ENCODE measurements at places on chromosomes 2 and 18.

- no peak for DNase-seq
Observed at GRCh38 chr2:215612786-215613185, 176.9 kb upstream of the FN1 start.

DNA sequence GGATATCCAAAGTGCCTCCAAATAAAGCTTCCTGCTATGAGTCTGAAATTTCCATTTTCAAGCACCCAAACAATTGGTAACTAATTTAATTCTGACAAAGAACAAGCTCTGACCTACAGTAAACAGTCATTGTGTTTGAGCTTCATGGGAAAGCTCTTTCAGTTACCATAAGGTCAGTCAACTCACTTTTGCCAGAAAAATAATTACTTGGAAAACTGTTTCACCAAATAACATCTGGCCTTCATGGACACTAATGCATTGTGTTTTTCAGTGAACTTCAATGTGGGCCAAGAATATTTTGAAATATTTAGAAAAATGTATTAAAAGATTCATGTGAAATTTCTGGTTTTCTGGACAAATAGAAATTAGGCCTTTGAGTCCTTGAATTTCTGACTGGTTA lies 369.9 kb downstream of the GALR1 start:
- no peak for DNase-seq

GRCh38 chr18:40413160-40413559 lies 1541.9 kb upstream of the PIK3C3 start:
- no peak for DNase-seq

DNA sequence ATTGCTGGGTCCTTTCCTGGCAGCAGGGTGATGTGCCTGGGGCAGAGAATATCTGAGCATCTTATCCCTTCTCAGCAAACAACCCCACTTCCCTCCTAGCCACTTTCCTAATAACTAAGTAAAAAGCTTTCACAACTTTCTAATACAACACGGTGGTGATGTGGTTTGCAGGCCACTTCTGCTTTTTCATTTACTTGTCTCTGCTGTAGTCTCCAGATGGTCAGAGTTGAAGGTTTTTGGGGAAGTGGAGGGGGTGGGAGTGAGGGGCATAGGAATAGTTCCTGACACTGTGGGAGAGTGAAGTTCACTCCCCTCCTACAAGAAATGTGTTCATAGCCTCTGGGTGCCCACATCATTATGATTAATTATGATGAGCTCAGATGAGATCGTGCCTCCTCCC lies 11.6 kb downstream of the OXER1 start:
- DNase-seq: peak; percentile 62

DNA sequence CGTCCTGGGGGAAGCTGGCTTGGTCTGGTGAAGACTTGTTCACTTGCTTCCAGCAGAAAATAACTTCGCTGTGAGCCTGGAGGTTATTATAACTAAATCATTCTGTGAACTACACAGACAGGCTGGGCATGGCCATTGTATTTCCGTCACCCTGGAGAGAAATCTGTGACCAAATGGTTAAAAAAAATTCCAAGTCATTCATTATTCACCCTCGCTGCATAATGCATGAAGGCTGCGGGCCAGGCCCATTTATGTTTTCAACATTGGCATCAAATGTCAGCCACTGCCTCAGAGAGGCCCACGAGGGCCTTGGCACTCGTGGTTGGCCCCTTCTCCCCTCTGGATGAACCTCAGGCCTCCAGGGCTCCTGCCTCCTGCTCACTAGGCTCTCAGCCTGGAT lies 57.7 kb downstream of the RRM2 start:
- no peak for DNase-seq

GRCh38 chr18:62979176-62979575 lies 263.8 kb downstream of the PHLPP1 start:
- no peak for DNase-seq

DNA sequence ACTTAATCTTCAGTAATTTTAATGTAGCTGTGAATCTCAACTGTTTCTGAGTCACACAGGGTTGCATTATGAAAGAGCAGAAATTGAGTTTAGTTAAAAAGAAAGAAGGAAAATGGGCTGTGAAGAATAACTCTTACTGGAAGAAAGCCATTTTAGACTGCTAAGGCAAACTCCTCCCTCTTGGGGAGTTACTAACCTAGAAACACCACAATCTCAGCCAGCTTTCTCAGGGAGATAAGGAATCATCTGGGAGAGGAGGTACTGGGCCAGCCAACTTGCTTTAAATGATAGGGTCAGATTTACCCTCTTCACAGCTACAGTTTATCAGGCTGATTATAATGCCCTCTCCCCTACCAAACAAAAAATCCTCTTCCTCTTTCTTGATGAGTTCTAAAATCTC lies 119.5 kb downstream of the CCDC148 start:
- DNase-seq: no peak

DNA sequence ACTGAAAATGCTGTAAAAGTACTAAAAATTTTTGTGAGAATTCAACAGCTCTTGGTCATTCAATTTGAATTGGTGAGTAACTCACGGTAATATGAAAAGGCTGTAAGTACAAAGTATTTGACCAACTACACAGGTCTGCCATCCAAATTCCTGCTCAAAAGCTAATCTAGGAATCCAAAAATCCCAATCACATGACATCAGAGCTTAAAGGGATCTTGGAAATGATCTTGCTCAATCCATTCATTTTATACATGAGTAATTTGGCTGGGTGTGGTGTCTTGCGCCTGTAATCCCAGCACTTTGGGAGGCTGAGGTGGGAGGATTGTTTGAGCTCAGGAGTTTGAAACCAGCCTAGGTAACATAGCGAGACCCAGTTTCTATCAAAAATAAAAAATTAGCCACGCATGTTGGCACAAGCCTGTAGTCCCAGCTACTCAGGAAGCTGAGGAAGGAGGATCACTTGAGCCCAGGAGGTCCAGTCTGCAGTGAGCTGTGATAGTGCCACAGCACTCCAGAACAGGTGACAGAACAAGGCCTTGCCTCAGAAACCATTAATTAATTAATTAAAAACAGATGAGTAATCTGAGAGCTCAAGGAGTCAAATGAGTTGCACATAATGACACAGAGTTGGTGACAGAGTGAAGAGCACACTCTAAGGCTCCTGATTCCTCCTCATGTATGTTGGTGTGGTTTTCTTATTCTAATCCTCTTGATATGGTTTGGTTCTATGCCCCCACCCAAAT lies 19.8 kb downstream of the SPIRE1 start:
- DNase-seq: no peak

DNA sequence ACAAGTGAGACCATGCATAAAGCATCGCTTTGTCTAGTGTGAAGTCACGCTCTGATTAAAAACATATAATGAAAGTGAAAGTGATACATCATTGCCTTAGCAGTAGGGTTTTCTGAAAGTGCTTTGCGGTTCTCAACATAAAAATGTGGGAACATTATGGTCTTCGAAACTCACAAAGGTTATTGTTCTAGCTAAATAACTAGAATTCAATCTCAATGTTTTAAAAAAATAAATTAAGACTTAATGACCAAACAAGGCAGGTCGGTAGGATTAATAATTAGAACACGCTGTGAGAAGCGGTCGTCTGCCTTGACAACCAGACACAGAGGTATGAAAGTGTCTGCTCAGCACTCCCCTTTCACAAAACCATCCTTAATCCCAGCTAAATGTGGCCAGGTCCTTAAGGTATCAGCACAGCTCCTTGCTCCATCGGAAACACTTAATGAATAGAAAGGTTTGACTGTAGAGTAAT lies 42.2 kb downstream of the KLHL14 start:
- DNase-seq: peak; percentile 25

- peak; percentile 66 for DNase-seq
Observed at GRCh38 chr2:102806250-102806837, 44.5 kb downstream of the TMEM182 start.

DNA sequence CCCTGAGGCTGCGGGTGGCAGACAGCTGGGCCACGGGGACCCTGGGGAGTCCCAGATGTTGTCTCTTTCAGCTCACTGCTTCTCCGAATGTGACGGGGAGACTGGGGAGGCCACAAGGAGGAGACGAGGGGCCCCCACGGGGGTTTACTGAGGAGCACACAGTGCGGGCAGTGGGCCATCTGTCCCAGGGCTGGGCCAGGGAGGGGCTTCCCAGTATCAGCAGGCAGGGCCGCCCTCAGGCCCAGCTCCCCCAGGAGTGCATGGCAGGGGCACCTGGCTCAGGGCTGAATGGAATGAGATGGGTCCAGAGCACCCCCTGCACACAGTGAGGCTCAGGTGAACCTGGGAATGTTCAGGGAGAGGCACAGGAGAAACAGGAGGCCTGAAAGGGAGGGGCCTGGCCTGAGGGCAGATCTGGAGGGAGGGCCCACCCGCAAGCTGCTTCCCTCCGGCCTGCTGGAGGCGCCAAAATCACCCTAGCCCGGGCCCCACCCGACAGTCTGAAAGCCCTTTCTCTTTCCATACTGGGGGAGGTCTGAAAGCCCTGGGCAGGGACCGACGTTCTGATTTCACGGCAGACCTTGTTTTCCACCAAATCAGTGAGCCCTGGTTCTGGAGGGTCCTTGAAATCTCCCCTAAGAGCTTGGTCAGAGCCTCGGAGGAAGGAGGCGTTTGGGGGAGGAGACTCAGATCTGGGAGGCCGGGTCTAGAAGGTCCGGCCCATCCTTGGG lies 35.5 kb upstream of the PTMA start:
- DNase-seq: peak; percentile 77

DNA sequence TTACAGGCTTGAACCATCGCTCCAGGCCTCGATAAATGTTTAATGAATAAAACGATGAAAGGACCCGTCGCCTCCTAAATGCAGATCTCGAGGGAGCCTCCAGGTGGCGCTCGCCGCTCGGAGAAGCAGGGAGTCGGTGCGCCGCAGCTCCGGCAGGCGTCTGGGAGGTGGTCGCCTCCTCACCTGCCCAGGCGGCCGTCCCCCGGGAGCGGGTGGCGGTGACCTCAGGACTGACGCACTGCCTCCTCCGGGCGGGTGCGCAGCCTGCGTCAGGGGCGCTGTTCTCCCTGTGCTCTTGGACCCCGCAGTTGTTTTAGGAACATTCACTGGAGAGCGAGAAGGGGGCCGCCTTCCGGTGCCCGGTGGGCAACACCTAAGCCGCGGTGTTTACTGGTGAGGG lies 38.6 kb upstream of the POLE4 start:
- peak; percentile 80 for DNase-seq

DNA sequence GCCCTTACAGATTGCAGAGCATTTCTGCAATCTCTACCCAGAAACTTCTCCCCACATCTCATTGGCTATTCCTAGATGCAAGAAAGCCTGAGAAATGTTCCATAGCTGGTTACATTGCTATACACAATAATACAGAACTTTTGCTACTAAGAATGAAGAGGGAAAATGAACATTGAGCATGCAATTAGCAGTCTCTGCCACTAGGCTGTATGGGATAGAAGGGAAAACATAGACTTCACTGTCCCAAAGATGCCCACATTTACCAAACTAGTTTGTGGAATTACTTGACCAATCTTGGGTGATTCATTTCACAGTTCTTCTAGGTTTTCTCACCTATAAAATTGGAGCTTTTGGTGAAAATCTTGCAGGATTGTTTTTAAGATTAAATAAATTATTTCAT lies 265.7 kb upstream of the NT5C1B start:
- DNase-seq: no peak
